HS-27A (cell line): ENCODE measurements at places on chromosomes 5 and 9.

DNA sequence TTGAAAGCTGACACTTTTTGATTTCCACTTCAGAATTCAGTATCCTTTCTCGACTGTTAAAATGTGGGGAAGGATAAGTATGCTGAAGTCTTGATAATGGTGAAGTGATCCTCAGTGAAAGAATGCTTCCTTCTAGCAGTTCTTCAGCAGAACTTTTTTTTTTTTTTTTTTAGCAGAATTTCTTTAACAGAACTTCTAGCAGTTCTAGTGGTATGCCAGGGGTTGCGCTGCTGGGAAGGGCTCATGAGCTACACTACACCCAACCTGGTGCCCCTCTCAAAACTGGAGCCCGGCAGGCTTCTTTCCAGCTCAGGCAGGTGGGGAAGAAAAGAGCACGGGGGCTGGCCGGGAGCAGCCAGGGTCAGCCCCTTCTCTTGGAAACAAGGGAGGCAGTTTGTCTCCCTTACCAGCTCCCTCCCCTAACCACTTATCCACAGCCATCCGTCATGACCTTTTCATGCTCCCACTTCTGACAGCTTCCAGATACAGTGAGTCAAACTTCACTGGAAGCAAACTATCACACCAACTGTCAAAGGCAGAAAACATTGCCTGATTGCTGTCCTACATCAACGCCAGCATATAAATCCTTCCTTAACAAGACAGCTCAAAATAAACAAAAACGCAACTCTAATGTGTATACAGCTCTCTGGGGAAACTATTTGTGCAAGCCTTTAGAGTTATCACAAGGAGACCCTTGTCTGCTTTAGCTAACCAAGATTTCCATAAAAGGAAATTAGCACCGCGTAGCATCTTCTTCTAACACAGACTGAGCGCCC is 211.5 kb downstream of the GAPVD1 start:
- no peak for DNase-seq

GRCh38 chr9:91903126-91903911 is 46.7 kb downstream of the ROR2 start:
- no peak for DNase-seq

DNA sequence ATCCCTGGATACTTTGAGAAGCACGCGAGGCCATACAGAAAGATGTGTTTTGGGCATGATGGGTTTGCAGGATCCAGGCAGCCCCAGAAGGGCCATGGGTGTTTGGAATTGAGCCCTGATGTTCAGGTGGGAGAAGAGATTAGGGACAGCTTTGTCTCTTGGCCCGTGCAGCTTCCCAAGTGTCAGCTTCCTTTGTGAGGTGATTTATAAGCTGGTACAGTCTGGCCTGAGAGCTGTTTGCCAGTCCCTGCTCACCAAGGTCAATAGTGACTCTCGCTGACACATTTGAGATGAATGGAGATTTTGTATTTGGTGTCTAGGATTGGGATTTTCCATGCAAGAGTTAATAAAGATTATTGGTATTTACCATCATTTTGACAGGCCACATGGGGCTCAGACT is 165.9 kb downstream of the ICE1 start:
- no peak for DNase-seq

DNA sequence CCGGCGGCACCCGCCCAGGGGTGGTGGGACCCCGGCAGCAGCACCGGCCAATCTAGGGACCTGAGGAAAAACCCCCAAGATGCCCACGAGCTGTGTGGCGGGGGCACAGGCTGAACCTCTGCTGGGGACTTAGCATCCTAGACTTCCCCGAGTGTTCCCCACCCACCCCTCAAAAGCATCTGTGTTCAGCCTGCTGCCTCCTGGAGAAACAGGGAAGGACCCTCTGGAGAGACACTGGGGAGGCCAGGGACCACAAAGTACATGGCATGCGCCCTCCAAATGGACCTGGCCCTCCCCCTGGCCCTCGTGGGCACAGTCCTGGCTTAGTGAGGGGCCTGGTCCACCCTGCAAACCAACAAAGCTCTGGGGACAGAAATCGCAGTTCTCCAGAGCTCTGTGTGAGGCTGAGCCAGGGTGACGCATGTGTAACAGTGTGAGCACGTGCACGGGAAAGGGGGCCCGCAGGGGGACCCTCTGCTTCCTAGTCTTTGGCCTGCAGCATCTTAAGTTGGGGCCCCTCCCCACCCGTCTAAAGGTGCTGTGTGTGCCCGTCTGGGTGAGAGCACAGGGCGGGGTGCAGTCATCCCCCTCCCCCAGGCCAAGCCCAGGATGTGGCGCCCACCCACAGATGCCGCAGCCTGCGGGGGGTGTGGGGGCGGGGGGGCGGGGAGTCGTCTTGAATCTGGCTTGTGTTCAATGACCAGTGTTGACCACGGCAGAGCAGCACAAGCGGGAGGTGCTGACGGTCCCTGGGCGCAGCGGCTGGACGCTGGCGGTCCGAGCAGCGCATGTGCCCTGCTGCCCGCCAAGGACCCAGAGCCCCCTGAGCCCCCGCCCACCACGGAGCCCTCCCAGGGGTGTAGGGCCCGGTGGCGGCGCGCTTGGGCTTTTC is 672 bp upstream of the KCNT1 start:
- no peak for DNase-seq

DNA sequence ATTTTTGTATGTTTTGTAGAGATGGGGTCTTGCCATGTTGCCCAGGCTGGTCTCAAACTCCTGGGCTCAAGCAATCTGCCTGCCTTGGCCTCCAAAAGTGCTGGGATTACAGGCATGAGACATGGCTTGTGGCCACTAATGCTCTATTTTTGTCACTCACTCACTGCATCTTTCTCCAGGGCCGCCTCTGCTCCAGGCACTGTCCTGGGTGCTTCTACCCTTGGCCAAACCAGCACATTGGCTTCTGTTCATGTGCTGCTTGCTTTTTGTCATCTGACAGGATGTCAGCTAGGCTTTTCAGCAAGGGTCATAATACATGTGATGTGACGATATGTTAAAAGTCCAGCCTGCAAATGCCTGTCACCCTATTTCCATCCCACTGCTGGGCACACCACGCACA is 3.2 kb downstream of the ODF2 start:
- no peak for DNase-seq

GRCh38 chr5:74094096-74094781 is 468.2 kb downstream of the ARHGEF28 start:
- no peak for DNase-seq

DNA sequence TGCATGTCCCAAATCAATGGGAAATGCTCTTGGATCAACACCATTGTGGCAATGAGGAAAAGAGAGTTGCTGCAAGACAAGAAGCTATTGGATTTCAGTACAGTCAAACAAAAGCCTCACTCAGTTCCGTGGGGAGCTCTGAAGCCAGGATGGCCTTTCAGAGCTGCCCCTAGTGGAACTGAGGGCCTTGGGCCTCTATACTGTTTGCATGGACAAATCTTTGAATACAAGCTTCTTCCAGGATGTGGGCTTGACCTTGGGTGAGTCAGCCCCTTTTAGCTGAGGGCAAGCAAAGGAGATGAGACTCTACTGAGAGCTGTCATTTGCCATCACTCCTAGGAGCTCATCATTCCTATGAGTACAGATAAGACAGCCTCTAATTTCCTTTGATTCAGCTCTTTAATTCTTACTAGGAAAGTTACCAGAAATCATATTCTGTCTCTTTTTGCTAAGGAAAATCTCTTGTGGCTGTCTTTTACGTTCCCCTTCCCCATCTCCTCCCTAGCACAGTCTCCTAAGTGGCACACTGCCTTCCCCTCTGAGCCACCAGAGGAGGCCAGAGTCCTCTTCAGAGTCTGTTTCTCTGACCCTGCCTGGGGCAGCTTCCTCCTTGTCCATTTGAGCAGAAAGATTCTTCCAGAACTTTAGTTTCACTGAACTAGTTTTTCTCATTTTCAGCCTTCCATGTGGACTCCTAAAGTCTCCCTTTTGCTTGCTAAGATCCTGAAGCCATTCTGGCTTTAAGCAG is 168.8 kb upstream of the POC5 start:
- no peak for DNase-seq

DNA sequence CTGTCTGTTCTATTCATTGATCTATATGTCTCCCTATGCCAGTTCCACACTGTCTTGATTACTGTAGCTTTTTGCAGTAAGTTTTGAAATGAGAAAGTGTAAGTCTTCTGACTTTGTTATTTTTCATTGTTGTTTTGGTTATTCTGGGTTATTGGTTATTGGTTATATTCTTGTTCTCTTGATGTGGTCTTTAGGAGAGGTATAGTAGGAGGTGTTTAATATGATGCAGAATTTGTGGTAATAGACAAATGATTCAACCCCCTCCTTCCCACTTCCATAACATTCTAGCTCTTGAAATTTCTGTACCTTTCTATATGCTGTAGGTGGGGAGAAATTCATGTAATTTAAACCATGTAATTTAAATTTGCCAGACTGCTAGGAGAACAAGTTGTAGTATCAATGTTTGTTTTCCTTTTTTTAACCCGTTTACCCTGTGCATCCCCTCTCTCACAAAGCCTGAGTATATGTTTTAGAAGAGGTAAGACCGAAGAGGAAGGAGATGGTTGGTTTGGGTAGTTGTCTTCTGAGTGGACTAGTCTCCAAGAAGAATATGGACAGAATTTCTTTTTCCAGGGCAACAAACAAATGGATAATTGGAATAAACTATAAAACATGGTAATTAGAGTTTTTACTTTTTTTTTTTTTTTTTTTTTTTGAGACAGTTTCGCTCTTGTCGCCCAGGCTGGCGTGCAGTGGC is 19.2 kb downstream of the ANKHD1 start:
- no peak for DNase-seq
